ENCODE measurements at places on chromosomes 5 and 9.

- no peak for DNase-seq
- no peak overlapping the region for H3K4me3 ChIP-seq
- no peaks in the 10 kb centered on the region for H3K27me3 ChIP-seq
- H3K36me3 ChIP-seq = no peaks in the 10 kb centered on the region
- no peak overlapping the region for H3K27ac ChIP-seq
Measured at GRCh38 chr9:95129476-95130291, 187.8 kb downstream of the FANCC start.

GRCh38 chr5:135038813-135039270, 4.8 kb upstream of the PITX1 start:
- H3K4me3 ChIP-seq = no peak overlapping the region
- no peaks in the 10 kb centered on the region for H3K36me3 ChIP-seq
- H3K27me3 ChIP-seq = peaks cover 98% of the 10 kb centered on the region
- peaks cover 12% of the 10 kb centered on the region for H3K4me1 ChIP-seq

- peaks cover 42% of the 10 kb centered on the region for H3K27me3 ChIP-seq
- H3K4me3 ChIP-seq = peak overlapping the region; percentile 63
- peaks cover 28% of the 10 kb centered on the region for H3K4me1 ChIP-seq
Measured at GRCh38 chr5:55172051-55172899, 702 bp downstream of the CDC20B start.

- no peak overlapping the region for H3K27ac ChIP-seq
- H3K4me1 ChIP-seq = no peaks in the 10 kb centered on the region
- no peak overlapping the region for H3K4me3 ChIP-seq
- H3K36me3 ChIP-seq = no peaks in the 10 kb centered on the region
- H3K27me3 ChIP-seq = no peaks in the 10 kb centered on the region
Measured at GRCh38 chr9:14868772-14869583, 41.2 kb downstream of the FREM1 start.

GRCh38 chr5:34685485-34686165, 29.5 kb downstream of the RAI14 start:
- H3K27ac ChIP-seq = no peak overlapping the region
- DNase-seq = no peak
- H3K4me3 ChIP-seq = no peak overlapping the region
- peaks cover 60% of the 10 kb centered on the region for H3K4me1 ChIP-seq

DNA sequence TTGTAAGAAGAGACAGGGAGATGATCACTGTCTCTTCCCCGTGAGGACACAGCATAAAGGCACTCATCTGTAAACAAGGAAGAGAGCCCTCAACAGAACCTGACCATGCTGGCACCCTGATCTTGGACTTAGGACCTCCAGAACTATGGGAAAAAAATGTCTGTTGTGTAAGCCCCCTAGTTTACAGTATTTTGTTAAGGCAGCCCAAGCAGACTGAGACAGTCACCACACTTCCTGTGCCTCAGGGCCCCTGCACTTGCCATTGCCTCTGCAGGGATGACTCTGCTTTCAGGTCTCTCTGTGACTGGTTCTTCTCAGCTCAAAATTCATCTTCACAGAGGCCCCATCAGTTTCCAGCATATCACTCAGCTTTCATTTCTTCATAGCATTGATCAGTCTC, 372.1 kb downstream of the TLE1 start:
- no peak overlapping the region for H3K27ac ChIP-seq
- H3K4me3 ChIP-seq = no peak overlapping the region

- peaks cover 38% of the 10 kb centered on the region for H3K27me3 ChIP-seq
- no peak overlapping the region for H3K27ac ChIP-seq
- DNase-seq = no peak
- peaks cover 11% of the 10 kb centered on the region for H3K4me1 ChIP-seq
- no peaks in the 10 kb centered on the region for H3K36me3 ChIP-seq
Measured at GRCh38 chr5:43400082-43400481, 12.1 kb downstream of the CCL28 start.

GRCh38 chr5:64497386-64497785, 8.4 kb upstream of the RGS7BP start:
- no peak overlapping the region for H3K4me3 ChIP-seq
- H3K36me3 ChIP-seq = no peaks in the 10 kb centered on the region
- no peak overlapping the region for H3K27ac ChIP-seq
- DNase-seq = no peak

- no peak overlapping the region for H3K4me3 ChIP-seq
- peak; percentile 8 for DNase-seq
- peaks cover 20% of the 10 kb centered on the region for H3K27me3 ChIP-seq
- no peak overlapping the region for H3K27ac ChIP-seq
- H3K4me1 ChIP-seq = no peaks in the 10 kb centered on the region
Measured at GRCh38 chr5:13478831-13479465, 465.5 kb downstream of the DNAH5 start.

DNA sequence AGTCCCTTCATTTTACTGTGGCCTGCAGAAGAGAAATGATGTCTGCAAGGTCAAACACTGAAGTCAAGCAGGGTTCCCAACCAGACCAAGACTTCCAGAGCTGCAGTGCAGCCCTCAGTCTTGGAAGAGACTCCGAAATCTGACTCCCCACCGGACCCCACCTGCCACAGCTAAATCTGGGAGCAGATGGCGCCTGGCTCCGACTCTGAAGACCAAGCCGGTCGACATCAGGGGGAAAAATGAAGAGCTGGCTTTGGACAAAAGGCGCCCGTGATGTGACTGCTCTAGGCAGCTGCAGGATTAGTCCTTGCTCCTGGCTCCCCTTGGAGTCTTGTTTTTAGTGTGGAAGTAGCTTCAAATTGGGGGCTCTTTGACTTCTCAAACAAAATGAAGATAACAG, 72.4 kb upstream of the ZNF622 start:
- H3K4me3 ChIP-seq = no peak overlapping the region
- H3K27ac ChIP-seq = peak overlapping the region; percentile 7
- H3K36me3 ChIP-seq = no peaks in the 10 kb centered on the region
- H3K4me1 ChIP-seq = peaks cover 58% of the 10 kb centered on the region

DNA sequence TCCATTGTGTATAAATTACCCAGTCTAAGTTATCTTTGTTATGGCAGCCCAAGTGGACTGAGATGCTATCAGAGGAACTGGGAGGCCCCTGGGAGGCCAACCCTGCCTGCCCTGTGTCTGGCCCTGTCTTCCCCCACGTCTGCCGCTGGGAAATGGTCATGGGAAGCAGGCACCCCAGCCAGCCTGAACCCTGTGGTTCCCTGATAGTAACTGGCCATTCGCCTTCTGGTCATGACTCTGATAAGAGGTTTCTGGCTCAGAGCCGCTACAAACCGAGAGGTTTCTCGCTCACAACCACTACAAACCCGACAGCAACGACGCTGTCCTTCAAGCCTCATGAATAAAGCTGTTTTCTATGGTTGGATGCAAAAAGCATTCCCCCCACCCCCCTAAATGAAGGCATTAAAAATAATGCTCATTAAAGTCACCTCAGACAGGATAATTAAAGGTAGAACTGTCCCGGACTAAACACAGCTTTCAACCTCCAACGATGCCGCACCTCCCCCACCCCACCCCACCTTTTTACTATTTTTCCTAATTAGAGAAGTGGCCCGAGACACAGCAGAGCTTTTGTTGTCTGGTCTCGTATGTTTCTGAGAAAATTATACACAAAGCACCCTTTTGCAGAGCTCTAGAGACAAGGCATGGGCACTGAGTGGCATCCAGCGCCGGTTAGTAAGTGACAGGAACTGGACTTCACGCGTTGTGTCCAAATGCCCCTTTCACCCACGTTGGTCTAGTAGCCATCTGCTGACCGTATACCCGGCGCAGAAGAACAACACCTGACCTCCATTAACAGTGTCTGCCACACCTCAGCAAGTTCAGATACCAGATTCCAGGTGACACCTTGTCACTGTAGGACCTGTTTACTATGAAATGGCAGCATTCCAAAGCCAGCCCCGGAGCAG, 140.8 kb downstream of the COL23A1 start:
- DNase-seq = peak; percentile 59
- no peak overlapping the region for H3K4me3 ChIP-seq
- no peaks in the 10 kb centered on the region for H3K27me3 ChIP-seq
- H3K27ac ChIP-seq = no peak overlapping the region

GRCh38 chr9:82333671-82334070, 345.1 kb downstream of the SPATA31D1 start:
- no peaks in the 10 kb centered on the region for H3K36me3 ChIP-seq
- no peak for DNase-seq
- no peaks in the 10 kb centered on the region for H3K4me1 ChIP-seq
- H3K4me3 ChIP-seq = no peak overlapping the region
- H3K27ac ChIP-seq = no peak overlapping the region
- no peaks in the 10 kb centered on the region for H3K27me3 ChIP-seq
